ENCODE measurements at places on chromosomes 3 and 15.

DNA sequence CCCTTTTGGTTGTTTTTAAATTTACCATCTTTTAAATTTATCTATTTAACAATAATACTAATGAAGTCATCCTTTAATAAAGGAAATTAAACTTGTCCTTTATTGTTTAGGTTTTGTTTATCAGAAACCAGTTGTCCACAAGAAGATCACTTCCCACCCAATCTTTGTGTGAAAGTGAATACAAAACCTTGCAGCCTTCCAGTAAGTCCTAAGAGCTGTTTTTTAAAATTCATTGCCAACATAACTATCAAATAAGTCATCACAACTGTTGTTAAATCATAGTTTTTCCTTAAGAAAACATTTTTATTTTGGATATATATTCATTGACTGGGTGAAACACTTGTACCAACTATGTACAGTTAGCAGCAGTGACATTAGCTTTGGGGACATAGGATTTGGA lies 59.4 kb downstream of the CALML4 start:
- no peak for DNase-seq

GRCh38 chr3:42827023-42827422 lies 17.8 kb downstream of the ACKR2 start:
- no peak for DNase-seq

GRCh38 chr15:91853511-91853947 lies at the start of gene SLCO3A1:
TSS of gene SLCO3A1 (plus strand) at chr15:91853708.
- no peak for DNase-seq

- DNase-seq, result no peak
Observed at GRCh38 chr3:149619136-149619535, 38.7 kb downstream of the WWTR1 start.

GRCh38 chr15:101179341-101180153 lies 72.3 kb downstream of the CHSY1 start:
- DNase-seq, result no peak
